ENCODE measurements at places on chromosomes 2 and 18.

GRCh38 chr2:126863336-126864015 lies 35.2 kb upstream of the TEX51 start:
- no peak for DNase-seq

DNA sequence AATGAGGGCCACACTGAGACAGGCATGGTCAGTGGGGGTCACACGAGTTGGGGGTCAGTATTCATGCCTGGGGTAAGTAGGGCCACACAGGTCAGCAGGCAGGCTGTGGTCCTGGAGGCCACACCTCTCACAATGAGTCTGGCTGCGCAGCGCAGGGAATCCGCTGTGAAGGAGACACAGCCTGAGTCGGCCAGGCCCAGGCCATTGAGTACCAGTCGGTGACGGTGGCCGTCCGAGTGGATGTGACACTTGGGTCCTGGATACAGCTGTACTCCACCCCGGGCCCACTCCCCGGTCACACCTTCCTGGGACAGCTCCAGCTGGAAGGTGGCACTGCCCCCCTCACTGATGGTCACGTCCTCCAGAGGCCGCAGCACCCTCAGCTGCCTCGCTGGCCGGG lies 10.5 kb downstream of the TMEM198 start:
- DNase-seq = no peak

GRCh38 chr18:58723810-58724602 lies 52.7 kb downstream of the MALT1 start:
- DNase-seq = no peak

- no peak for DNase-seq
Measured at GRCh38 chr18:67072791-67073190, 443.7 kb downstream of the DSEL start.

- DNase-seq = no peak
Measured at GRCh38 chr2:98347298-98348065, 1.2 kb downstream of the CNGA3 start.

DNA sequence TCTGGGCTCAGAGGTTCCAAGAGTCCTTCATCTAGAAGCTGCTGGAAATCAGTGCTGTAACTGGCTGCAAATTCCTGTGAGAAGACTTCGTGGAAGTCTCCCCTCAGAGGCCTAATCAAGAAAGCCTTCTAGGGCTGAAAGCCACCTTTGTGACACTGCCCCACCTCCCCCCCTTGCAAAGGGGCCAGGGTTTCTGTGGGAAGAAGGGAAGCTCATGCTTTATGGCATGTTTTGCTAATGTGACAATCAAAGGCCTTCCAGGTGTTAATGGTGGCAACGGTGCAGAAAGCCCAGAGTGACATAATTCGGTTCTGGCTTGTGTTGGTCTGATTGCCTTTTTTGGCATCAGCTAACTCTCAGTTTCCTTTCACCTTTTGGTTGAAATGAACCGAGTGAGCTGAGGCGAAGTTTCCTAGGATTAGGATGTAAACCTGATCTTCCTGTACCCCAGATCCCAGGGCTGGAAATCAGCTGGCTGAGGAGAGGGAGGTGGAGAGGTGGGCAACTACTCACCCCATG lies 126.9 kb upstream of the TRIB2 start:
- no peak for DNase-seq

DNA sequence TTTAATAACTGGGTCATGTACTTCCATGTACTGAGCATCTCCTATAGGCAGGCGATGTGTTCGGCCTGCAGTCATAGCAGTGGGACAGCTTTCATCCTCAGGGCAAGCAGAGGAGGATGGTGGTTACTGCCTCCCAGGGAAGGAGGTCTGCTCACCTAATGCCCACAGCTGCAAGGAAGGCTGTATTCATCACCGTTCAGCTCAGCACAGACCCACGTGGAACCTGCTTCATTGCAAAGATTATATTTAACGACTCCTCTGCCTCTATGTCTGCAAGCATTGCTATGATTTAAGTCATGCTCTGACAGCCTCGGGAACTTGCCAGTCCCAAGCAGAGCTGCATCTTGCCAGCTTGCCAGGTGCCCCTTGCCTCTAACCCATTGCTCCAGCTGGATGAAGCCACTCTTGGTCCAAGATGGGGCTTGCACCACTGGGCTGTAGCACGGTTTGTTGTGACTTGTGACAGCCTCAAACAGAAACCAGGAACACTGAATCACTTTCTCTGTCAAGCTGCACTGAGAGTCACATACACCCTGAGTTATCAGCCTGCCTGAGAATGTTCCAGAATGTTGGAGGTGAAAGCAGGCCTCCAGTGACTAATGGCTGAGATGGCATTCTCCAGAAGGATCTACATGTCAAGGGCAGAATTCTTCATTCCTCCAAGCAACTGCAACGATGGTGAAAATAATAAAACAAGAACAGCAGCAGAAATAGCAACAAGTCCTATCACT lies 651.1 kb upstream of the ID2 start:
- DNase-seq = no peak

All from CD4-positive, alpha-beta T cell treated with Interferon gamma for 1 hour (primary cell).